Transverse colon (tissue), 4 donors: ENCODE measurements at places on chromosomes 4 and X. TPM values are rescaled to one million over a fixed set of nuclear protein-coding genes. Genes with fewer than 3 reads are reported as not detected.

The UGT2B7 gene
- not detected for total RNA-seq

DNA sequence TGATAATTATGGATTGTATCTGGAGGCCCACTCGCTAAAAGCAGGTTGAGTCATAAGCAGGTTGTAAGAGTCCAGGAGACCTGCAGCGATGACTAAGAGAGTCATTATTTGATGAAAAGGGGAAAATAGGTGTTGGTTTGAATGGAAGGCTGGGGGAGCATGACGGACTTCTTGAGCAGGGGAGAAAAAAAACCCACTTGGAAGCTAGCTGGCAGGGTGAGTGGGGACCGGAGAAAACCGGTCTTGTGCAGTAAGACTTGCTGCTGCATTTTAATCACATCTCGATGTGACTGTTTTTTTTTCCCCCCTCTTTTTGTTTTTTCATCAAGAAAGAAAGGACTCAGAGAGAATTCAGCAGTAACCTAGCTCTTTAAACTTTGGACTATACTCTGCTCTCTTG is 90.0 kb downstream of the IGSF1 start:
- no peak overlapping the region for H3K27ac ChIP-seq
- H3K36me3 ChIP-seq, result no peaks in the 10 kb centered on the region
- no peaks in the 10 kb centered on the region for H3K4me1 ChIP-seq
- no peaks in the 10 kb centered on the region for H3K27me3 ChIP-seq
- no peak overlapping the region for H3K4me3 ChIP-seq

GRCh38 chrX:136067097-136067496 is 80.2 kb upstream of the FHL1 start:
- H3K27me3 ChIP-seq, result no peaks in the 10 kb centered on the region
- no peaks in the 10 kb centered on the region for H3K4me1 ChIP-seq
- peak overlapping the region; percentile 63 for H3K27ac ChIP-seq
- no peak for DNase-seq
- H3K4me3 ChIP-seq, result no peak overlapping the region

GRCh38 chr4:87717276-87718031 is 67.4 kb downstream of the DMP1 start:
- H3K27ac ChIP-seq, result no peak overlapping the region
- no peak for DNase-seq
- H3K27me3 ChIP-seq, result no peaks in the 10 kb centered on the region
- no peaks in the 10 kb centered on the region for H3K36me3 ChIP-seq
- H3K4me1 ChIP-seq, result no peaks in the 10 kb centered on the region

GRCh38 chr4:47359891-47360290 is 103.6 kb downstream of the COMMD8 start:
- H3K27me3 ChIP-seq, result no peaks in the 10 kb centered on the region
- H3K4me1 ChIP-seq, result no peaks in the 10 kb centered on the region
- no peak overlapping the region for H3K4me3 ChIP-seq

DNA sequence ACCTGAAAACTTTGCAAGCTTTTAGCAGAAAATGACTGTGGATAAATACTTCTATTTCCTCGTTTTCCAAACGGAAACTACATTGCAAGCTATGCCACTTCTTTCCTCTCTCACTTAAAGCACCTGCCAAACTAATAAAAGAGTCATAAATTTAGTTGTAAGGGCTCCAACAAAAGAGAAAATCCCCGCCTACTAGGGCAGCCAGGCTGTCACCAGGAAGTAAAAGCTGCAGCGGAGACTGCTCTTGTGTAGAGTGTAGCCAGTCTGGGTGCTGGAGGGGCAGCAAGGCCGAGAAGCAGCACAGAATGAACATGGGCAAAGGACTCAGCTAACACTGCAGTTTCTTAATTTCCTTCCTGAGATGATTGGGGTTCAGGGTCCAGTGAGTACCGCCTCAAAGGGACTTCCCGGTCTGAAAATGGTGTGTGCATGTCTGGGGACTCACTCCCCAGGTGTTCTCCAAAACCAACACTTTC is 89.3 kb upstream of the MAML3 start:
- DNase-seq, result peak; percentile 73
- no peak overlapping the region for H3K4me3 ChIP-seq
- H3K27ac ChIP-seq, result peak overlapping the region; percentile 82
- H3K4me1 ChIP-seq, result peaks cover 43% of the 10 kb centered on the region
- H3K27me3 ChIP-seq, result no peaks in the 10 kb centered on the region
- no peaks in the 10 kb centered on the region for H3K36me3 ChIP-seq

DNA sequence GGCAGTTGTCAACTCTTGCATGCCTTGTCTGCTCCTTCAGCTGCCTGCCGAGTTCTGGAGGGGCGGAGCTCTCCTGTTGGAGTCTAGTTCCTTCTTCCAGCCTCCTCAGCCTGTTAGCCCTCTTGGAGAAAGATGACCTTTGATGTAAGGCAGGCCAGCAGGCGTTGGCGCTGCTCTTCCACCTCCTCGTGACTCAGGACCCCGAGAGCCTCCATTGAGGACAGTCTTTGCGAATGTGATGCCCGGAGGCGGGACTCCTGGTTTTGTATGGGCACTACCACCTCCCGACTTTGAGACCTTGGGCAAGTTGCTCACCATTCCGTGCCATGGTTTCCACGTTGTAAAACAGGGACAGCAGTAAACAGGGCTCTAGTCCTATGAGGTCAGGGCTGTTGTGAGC is 108.3 kb downstream of the TENM3 start:
- no peaks in the 10 kb centered on the region for H3K36me3 ChIP-seq
- no peaks in the 10 kb centered on the region for H3K27me3 ChIP-seq
- no peak for DNase-seq
- no peaks in the 10 kb centered on the region for H3K4me1 ChIP-seq

DNA sequence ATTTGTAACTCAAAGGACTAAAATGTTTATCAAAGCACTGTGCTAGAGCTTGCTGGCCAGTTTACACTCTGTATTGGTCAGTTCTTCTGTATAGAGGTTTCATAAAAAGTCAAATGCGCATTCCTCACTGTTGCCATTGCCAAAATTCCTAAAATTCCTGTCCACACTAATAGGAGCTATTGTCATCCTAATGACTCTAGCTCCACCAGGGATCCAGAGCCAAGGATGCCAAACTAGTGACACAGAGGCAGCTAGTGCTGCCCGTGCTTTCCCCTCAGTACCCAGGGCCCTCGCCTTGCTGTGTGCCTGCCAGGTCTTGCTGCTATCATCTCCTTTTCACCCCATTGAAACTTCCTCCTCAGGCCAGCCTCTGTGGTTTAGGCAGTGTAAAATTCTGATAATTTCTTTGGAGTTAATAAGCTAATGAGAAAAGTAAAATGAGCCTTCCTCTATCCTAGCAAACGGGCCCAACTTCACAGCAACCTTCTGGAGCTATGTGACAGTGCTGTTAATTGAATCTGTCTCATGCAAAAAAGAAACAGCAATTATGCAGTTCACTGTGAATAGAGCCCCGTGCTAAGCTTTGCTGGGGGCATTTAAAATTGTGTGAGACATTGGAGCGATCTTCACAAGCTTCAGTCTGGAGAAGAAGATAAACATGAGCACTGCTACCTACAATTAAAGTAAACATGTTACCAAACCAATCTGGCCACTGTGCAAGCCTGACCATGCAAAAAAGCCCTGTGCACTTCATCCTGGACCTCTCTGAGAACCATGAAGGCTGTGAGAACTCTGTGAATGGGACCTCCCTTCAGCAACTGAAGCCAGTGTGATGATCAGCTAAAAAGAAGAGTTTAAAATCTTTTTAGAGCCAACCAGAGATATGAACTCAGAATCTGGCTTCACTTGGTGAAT is 43.1 kb upstream of the FGF2 start:
- peak; percentile 21 for DNase-seq
- H3K27me3 ChIP-seq, result no peaks in the 10 kb centered on the region
- H3K27ac ChIP-seq, result peak overlapping the region; percentile 39

GRCh38 chr4:183431614-183432013 is 12.8 kb upstream of the CDKN2AIP start:
- no peak for DNase-seq
- no peaks in the 10 kb centered on the region for H3K36me3 ChIP-seq
- H3K27ac ChIP-seq, result no peak overlapping the region
- H3K4me3 ChIP-seq, result no peak overlapping the region

DNA sequence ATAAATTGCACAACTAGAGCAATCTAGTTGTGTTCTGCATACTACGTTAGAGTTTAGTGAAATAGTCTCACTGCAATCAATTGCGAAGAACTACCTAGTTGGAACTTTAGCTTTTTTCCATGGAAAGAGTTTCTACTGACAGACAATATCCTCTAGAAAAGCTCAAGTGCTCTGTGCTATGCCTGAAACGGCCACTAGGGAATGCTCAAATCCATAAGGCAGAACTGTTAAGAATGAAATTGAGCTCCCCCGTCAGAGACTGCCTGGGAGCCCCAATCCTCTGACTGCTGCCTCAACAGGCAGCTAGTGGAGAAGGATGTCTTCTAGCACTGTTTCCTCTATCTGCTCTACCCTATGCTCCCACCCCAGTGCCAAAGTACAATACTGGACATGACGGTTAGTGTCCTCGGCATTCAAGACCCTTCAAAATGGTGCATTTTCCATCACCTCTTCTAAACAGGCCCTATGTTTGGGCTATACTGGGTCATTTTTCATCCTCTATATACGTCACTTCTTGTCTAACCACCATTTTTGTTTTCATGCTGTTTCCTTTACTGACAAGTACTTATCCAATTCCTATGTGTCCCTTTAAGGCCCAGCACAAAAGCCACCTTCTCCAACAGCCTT is 35.3 kb downstream of the FRMD7 start:
- H3K36me3 ChIP-seq, result no peaks in the 10 kb centered on the region
- DNase-seq, result peak; percentile 50
- H3K4me1 ChIP-seq, result no peaks in the 10 kb centered on the region
- H3K4me3 ChIP-seq, result no peak overlapping the region
- no peak overlapping the region for H3K27ac ChIP-seq

GRCh38 chr4:105709081-105709450 is 482 bp downstream of the GSTCD start:
- peaks cover 18% of the 10 kb centered on the region for H3K4me1 ChIP-seq
- H3K27ac ChIP-seq, result peak overlapping the region; percentile 87
- H3K27me3 ChIP-seq, result no peaks in the 10 kb centered on the region
- no peaks in the 10 kb centered on the region for H3K36me3 ChIP-seq
- peak overlapping the region; percentile 74 for H3K4me3 ChIP-seq
- DNase-seq, result no peak

GRCh38 chr4:37400241-37400881 is 155.8 kb downstream of the NWD2 start:
- no peaks in the 10 kb centered on the region for H3K4me1 ChIP-seq
- H3K36me3 ChIP-seq, result no peaks in the 10 kb centered on the region
- H3K27ac ChIP-seq, result no peak overlapping the region
- no peak for DNase-seq
- no peak overlapping the region for H3K4me3 ChIP-seq

DNA sequence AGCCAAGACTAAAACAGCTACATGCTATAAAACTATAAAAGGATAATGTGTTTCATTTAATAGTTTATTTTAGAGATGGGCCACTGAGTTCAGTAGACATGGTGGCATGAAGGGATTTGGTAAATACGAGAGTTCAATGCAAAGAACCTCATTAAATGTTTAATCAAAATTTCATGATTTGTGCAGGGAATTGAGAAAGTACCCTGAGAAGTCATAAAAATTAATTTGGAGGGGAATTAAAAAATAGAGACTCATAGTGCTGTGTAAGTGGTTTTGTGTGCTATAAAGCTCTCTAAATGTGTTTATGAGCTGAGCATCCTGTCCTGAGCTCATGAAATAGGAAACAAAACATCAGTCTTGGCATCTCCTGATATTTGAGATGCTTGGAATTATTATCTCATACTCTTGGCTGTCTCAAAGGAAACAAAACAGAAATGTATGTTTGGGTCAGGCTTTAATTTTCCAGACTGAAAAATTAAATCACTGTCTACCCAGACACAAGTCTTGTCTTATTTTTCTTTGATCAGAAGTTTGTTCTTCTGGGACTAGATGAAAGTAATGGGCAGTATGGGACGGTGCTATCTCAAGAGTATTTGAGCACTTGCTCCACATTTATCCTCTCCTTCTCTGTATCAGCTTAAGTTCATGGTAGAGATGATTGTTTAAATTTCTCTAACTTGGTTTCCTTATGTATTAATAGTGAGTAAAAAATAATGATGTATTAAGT is 38.0 kb upstream of the EMCN start:
- no peaks in the 10 kb centered on the region for H3K36me3 ChIP-seq
- no peak overlapping the region for H3K27ac ChIP-seq
- DNase-seq, result no peak
- H3K27me3 ChIP-seq, result no peaks in the 10 kb centered on the region

DNA sequence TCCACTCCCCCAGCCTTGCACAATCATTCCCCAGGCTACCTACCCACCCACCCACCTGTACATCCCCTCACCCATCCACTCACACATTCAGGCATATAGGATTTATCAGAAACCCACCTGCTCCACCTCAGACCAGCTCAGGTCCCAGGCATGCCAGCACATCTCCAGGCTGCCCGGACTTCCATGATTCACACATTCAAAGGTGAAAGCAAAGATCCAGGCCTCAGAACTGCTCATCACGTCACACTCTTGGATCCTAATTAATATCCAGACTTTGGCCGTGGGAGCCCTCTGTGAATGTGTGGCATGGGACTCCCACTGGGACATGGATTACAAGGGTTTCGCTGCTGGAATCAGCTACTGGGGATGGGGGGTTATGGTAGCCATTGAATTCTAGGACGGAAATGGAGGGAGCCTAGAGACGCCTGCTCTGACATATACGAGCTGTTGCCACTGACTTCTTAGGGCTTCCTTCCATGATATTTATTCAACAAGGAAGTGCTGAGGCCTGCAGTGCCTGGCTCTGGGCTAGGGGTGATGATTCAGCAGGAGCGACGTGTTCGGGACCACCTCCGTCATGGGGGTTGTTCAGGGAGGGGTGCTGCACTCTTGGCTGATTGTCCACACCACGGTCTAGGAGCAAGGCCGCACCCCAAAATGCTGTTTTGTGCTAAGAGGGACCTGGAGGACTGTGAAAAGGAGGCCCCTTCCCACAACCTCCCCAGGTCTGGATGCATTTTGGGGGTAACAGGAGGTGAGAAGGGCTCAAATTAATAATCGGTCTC is 56.9 kb upstream of the ADRA2C start:
- H3K36me3 ChIP-seq, result no peaks in the 10 kb centered on the region
- H3K27me3 ChIP-seq, result peaks cover 4% of the 10 kb centered on the region
- no peak for DNase-seq
- no peak overlapping the region for H3K4me3 ChIP-seq
- H3K27ac ChIP-seq, result no peak overlapping the region

DNA sequence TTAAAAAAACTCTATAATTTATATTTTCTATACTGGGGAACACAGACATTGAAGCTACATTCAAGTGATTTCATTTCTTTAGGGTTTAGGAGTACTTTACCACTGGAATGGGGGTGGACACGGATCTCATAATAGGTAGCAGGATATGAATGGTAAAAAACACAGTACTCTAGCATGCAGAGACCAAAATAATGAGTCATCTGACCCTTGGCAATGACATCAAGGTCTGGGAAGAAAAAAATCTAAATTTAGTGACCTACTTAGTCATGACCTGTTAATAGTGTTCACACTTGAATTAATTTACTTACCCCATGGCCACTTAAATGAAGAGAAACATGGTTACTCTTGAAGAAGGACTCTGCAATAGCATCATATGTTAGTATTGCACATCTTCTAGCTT is 187.9 kb downstream of the EPHA5 start:
- no peaks in the 10 kb centered on the region for H3K36me3 ChIP-seq
- no peaks in the 10 kb centered on the region for H3K27me3 ChIP-seq
- no peaks in the 10 kb centered on the region for H3K4me1 ChIP-seq
- no peak overlapping the region for H3K27ac ChIP-seq
- DNase-seq, result no peak
